ENCODE measurements at places on chromosomes 5 and 9. TPM values are rescaled to one million over a fixed set of nuclear protein-coding genes. Genes with fewer than 3 reads are reported as not detected.

TPPP gene
- 0.84 TPM for total RNA-seq

NUTM2F gene
- total RNA-seq, result not detected

GRM6 gene
- not detected for total RNA-seq

IFNA13 gene
- not detected for total RNA-seq

GABRA6 gene
- total RNA-seq, result not detected

AMACR gene
- total RNA-seq, result 2.0 TPM

GRXCR2 gene
- not detected for total RNA-seq

KIF20A gene
- 0.42 TPM for total RNA-seq

RNF44 gene
- total RNA-seq, result 24.9 TPM

ADAMTSL1 gene
- total RNA-seq, result 0.10 TPM

C5orf58 gene
- not detected for total RNA-seq

PHYHD1 gene
- total RNA-seq, result 0.73 TPM

PDCD1LG2 gene
- total RNA-seq, result not detected

NUDT12 gene
- total RNA-seq, result 1.4 TPM

UBAP2 gene
- 27.7 TPM for total RNA-seq

PDLIM4 gene
- total RNA-seq, result not detected
